ENCODE measurements at places on chromosomes 7 and 10.

GRCh38 chr10:23094786-23095403 lies 484 bp upstream of the MSRB2 start:
- no peak for DNase-seq

DNA sequence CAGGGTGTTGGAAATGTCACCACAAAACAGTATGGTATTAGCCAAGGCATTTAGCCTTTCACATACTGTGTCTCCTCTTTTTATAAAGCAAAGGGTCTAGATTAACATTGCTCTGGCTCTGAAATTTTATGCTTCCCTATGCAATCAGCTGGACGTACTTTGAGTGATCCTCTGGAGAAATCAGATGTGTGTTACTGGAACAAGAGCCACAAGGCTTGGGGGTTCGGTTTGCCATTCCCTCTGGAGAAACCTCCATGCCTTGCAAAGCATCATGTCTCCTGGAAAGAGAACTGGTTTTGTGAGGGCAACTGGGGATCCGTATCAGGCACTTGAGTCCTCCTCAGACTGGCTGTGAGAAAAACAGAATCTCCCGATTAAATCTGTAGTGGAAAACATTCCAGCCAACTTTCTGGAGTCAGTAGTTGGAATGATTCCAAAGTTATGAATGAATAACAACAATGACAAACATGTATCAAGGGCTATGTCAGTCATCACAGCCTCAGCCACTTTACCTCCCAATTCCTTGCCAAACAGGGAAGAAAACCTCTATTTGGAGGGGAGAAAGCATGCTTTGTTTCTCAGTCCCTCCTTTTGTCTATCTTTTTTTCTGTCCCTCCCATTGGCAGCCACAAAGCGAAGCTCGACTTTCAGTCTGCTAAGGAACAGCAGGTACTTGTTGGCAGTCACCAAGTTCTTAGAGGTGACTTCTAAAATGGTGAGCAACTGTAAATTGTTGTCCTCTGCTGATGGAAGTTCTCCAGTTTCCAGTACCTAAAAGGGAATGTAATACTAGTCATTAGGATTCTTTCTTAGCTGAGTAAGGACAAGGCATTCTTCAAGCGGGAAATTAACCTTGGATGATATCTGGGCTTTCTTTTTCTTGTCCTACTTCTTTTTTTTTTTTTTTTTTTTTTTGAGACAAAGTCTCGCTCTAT lies 864.8 kb upstream of the AUTS2 start:
- no peak for DNase-seq

- no peak for DNase-seq
Observed at GRCh38 chr10:70779511-70780369, 5.4 kb downstream of the TBATA start.

- DNase-seq = no peak
Observed at GRCh38 chr10:19651549-19651948, 164.7 kb upstream of the PLXDC2 start.

- no peak for DNase-seq
Observed at GRCh38 chr7:90216771-90217170, 5.2 kb downstream of the STEAP2 start.

DNA sequence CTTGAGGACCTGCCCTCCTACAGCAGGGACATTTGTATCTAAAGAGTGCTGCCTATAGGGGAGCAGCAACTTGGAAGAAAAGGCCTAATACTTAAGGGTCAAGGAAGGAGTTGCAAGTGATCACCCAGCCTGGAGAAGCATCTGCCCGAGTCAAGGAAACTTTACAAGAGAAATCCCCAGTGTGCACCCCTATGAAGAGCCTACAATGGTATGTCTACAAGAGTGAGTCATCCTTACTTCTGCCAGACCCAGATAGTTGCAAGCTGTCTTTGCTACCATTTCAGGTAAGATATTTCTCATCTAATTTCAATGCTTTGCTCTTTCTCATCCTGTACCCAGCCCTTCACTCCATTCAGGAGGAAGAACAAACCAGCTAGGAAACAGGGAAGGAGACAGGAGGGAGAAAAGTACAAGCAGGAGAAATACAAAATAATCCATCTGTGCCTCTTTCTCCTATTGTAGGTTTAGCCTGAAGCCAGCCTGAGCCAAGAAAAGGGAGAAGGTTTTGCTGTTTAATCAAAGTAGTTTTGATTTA lies 34.4 kb upstream of the AGR3 start:
- no peak for DNase-seq

- peak; percentile 62 for DNase-seq
Observed at GRCh38 chr10:29998142-29998808, 61.1 kb downstream of the JCAD start.

GRCh38 chr7:84336303-84336702 lies 141.7 kb upstream of the SEMA3A start:
- no peak for DNase-seq

GRCh38 chr7:140237390-140237789 lies 60.6 kb upstream of the KDM7A start:
- no peak for DNase-seq

DNA sequence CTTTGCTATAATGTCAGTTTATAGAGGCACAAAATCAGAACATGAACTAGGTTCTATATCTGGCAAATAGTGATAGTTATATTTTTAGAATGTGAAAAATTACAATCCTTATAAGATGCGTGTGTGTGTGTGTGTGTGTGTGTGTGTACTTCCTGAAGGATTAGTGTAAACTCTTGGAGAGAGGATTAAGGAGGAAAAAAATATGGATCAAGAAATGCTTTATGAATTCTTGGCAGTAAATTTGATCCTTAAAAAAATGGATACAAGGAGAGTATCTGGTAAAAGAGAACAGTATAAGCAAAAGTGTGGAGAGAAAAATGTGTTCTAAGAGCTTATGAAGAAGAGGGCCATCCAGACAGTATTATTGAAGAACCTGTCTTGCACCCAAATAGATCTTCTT lies 484.3 kb downstream of the ADRA2A start:
- no peak for DNase-seq

DNA sequence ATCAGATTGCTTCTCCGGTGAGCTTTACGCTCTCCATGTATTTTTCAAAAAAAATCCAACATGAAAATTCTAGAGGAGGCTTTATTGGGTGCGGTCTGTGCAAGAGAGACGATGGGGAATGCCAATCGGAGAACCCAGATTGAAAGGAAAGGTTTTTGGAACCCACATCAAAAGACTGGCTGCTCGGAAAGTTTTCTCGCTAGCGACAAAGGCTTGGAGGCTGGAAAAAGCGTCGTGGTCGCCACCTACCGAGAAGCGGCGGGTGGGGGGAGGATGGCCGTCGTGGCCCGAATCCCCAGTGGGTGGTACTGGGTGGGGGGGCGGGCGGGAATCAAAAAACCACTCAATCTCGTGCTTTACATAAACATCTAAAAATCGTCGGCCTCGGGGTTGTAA lies 1.1 kb upstream of the GTF2I start:
- DNase-seq = peak; percentile 41

DNA sequence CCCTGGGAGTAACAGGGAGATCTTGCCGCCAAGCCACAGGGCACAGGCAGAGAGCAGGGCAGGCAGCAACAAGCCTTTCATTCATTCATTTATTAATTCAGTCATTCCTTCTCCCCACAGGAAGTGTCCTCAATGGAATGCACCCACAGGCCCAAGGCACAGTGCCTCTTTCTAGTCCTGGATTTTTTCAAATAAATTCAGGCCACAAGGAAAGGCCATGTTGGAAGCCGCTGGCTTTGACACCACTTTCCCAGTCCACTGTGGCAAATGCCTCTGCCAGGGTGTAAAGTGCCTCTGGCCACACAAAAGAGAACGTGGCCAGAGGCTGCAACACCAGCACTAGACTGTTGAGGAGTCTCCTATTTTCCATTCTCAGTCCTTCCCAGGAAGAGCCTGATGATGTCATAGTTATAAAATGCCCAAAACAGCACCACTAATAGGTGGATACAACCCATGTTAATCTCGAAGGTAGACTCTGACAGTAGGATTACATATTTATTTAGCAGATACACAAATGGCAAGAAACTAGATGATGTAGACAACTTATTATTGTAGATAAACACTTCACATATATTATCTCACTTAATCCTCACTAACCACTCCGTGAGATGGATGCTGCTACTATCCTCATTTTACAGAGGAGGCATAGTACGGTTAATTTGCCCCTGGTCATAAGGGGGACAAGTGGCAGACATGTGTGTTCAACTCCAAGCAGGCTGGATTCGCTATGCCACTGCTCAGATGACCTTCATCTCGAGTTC lies 5.5 kb downstream of the JAZF1 start:
- no peak for DNase-seq

DNA sequence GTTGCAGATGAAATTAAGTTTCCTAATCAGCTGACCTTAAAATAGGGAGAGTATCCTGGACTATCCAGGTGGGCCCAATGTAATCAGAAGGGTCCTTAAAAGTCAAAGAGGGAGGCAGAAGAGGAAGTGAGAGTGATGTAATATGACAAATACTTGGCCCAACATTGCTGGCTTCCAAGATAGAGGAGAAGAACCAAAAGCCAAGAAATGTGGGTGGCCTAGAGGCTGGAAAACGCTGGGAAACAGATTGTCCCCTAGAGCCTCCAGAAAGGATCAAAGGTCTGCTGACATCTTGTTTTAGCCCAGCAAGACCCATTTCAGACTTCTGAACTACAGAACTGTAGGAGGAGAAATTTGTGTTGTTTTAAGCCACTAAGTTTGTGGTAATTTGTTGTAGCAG lies 79.7 kb upstream of the NOBOX start:
- DNase-seq = no peak

- DNase-seq = no peak
Observed at GRCh38 chr7:31146030-31146429, 93.9 kb downstream of the ADCYAP1R1 start.

- no peak for DNase-seq
Observed at GRCh38 chr7:106069471-106070200, 42.5 kb downstream of the SYPL1 start.

DNA sequence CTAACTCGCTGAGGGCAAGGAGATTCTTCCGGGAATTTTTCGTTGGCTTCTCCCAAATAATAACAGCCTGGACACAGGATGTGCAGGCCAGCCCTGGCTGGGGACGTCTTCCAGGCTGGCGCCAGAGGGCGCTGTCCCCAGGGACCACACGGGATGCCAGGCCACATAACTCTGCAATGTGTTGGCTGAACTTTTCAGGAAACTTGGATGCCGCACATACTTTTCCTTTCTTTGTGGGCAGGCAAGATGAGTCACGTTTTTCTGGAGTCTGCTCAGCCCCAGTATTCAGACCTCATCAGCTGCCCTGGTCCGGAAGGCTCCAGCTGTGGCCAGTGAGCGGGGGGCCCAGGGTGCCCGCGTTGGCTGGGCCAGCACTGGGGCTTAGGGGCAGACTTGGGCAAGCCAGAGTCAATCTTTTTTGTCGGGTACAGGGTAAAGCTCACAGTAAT lies 122.7 kb downstream of the PRKAG2 start:
- DNase-seq = no peak

- DNase-seq = no peak
Observed at GRCh38 chr10:114706458-114707055, 48.5 kb upstream of the ABLIM1 start.

DNA sequence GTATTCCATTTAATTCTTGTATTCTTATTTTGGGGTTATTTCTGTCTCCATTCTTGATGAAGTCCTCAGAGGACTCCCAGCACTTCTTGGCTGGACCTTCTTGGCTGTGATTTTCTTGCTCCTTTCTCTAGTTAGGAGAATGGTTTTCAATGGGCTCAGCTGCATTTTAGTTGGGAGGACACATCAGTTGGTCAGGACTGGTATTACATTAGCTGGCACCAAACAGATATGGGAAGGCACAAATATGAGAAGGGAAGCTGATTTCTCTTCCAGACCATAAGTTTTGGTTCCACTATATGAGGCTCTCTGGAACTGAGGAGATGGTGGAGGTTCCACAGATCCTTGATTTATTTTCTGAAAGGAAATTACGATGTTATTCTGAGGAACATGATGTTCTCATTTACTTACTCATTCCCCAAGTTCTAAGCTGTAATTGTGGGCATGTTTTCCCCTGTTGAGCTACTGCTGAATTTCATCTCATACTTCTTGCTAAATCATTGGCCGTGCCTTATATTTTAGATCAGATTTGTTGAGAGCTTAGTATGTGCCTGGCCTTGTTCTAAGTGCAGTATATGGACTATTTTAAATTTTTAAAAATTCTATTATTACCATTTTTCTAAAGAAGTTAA lies 261.0 kb downstream of the THSD7A start:
- no peak for DNase-seq

DNA sequence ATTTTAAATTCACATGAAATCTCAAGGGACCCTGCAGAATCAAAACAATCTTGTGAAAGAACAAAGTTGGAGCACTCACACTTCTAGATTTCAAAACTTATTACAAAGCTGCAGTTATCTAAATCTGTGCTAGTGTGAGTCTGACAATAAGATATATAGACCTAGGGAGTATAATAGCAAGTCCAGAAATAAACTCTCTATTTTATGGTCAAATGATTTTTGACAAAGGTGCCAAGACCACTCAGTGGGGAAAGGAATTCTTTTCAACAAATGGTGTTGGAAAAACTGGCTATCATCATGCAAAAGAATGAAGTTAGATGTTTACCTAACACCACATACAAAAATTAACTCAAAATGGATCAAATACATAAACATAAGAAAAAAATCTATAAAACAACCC lies 68.2 kb downstream of the TFEC start:
- no peak for DNase-seq

DNA sequence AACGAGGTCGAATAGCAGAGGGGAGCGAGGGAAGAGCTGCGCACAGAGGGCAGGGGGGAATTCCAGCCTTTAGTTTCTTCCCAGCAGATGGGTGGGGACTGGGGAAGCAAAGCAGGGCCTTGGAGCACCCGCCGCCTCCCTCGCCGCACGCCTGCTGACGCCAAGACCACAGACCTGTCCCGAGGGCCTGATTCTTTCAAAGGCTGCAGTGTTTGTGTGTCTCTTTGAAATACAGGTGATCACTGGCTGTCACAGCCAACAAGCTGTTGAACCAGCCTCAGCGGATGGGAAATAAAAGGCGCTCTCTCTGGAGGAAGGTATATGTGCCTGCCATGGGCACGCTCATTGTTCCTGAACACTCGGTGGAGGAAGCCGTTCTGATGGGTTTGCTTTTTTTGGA lies 119.3 kb downstream of the FAM53B start:
- DNase-seq = no peak

DNA sequence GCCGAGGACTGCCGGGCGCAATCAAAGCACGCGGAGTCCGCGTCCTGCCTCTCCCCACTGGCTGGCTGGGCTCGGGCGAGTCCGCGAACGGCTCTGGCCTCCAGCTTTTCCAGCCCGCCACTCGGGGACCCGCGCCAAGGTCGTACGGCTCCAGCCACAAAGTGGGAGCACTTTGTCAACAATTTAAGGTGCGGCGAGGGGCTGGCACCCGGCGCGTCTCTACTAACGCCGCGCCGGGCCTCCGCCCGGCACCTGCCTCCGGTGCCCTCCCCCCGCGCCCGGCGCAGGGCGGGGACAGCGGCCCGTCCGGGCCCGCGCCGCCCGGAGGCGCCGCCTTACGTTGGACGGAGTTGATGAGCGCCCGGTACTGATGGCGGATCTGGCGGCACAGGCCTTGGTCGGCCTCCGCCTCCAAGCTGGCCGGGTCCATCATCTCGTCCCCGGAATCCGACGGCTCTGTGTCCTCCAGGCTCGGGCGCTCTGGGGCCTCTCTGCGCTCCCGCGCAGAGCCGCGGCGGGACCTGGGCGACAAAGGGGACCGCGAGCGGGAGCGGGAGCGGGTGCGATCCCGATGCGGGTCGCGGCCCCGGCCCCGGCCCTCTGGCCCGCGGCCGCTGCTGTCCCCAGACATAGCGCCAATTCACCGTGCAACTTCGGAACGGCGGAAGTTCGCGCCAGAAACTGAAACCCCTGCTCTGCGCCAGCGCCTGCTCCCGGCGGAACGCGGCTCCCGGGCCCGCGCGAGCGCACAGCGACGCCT lies at the start of gene NSMCE4A:
NSMCE4A (minus strand) TSS at position 683 of the 760 bp plus-strand sequence; CDS start at position 631, 52 bp downstream.
- peak; percentile 49 for DNase-seq

- DNase-seq = no peak
Observed at GRCh38 chr10:132478341-132479023, 59.1 kb upstream of the INPP5A start.
